ENCODE measurements at places on chromosomes 3 and 15.

DNA sequence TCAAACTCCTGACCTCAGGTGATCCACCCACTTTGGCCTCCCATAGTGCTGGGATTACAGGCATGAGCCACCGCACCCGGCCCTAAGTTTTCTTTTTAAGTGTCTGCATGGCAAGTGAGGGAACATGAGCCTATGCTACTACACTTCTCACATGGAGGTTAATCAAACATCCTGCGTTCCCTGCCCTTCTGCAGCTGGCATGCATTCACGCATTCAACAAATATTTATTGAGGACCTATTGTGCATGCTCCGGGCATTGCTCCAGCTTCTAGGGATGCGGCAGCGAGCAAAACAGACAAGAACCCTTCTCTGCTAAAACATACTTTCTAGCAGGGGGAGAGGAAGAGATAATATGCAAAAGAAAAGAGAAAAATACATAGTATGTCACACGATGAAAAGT lies 42.6 kb upstream of the ACKR4 start:
- DNase-seq = no peak

- DNase-seq = no peak
Observed at GRCh38 chr15:98519767-98520550, 128.4 kb upstream of the IGF1R start.

DNA sequence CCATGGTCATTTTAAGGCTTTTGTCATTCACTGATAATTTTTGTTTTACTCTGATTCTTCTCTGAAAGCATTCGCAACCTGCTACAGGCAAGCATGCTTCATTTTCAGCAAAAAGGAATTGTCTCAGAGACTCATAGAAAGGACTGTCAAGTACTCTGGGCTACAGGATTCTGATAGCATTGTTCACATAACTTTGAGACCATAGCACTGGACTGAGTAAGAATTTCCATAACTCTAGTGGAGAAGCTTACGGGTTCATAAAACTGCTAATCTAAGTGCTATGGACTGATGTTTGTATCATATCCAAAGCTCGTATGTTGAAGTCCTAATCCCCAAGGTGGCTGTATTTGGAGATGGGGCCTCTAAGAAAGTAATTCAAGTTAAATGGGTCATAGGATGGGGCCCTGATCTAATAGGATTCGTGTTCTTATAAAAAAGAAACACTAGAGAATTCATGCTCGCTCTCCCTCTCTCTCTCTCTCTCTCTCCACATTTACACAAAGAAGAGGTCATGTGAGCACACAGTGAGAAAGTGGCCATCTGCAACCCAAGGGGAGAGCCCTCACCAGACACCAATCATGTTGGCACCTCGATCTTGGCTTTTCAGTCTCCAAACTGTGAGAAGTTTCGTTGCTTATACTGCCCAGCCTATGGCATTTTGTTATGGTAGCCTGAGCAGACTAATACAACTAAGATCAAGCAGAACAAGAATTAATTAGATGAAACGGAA lies 60.4 kb downstream of the CRYGS start:
- DNase-seq = no peak

DNA sequence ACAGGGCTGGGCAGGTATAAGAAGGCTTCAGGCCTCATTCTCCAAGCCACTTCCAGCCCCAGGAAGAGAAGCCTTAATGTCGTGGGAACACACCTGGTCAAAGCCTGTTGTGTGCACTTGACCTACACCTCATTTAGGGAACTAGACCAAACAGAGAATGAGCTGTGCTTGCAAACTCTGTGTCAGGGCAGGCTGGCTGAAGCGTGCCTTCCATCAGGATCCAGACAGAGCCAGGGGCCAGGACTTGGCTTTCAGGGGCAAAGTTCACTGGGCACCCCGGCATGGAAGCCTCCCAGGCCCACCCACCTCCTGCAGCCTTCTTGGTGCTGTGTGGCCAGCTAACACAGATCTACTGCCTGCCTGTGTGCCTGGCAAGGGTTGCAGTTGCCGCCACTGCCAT lies 11.5 kb downstream of the RBPMS2 start:
- no peak for DNase-seq

DNA sequence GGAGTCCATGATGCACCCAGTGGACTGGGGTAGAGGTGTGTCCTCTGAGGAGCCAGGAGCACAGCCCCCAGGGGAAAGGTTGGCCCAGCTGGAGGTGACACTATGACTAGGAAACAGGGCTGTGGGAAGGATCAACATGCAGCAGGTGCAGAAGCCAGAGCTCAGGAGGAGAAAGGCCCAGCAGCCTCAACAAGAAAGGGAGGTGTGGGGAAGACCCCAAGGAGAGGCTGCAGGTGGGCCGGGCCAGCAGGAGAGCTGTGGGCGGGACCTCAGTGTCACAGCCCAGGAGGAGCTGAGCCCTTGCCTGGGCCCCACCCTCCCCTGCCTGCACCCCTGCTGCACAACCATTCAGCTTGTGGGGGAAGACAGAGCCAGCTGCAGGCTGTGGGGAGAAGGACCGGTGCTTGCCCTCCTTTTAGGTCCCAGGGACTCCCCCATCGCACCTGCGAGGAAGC lies 18.4 kb upstream of the KLF13 start:
- no peak for DNase-seq

GRCh38 chr3:144369129-144369879 lies 397.7 kb downstream of the DIPK2A start:
- DNase-seq = no peak

DNA sequence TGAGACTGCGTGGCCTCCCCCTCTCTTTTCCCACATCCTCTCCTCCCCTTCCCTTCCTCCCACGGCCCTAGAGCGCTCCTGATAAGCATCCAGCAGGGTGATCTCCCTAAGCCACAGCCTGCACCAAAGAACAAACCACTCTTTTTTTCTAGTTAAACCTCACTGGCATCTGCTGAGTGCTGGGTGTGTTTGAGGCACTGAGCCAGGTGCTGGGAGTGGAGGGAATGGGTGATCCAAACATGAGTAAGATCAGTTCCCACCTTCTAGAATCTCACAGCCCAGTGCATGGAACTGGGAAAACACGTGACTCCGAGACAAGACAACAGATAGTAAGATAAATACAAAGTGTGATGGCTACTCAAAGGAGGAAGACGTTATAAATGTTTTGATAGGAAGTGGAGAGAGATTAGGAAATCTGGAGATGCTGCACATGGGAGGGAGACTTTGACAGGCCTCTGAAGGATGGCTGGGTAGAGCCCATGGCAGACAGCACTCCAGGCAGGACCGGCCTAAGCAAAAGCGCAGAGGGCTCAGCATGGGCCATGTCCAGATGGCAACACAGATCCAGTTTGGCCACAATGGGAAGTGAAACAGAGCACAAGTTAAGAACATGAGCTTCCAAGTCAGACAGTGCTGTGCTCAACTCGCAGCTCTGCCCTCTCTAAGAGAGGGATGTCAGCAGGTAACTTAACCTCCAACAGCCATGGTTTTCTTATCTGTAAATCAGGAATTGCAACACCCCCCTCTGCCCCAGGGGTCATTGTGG lies 55.6 kb downstream of the CCR3 start:
- DNase-seq = no peak

DNA sequence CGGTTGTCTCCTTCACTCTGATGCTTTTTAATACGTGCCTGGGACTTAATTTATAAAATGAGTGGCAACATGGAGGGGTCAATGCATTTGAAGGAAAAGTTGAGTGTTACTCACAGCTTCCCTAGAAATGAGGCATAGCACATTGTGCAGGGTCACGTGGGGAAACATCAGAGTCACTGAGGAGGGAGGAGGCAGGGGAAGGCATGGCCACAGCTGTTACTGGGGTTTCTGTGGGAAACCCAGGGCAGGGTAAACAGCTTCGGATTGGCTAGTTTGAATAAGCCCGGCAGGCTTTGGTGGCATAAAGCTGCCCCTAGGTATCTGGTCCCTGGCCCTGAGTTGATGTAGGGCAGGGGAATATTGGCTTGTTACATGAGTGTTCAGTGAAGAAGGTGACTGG lies 98.9 kb upstream of the ST8SIA2 start:
- DNase-seq = no peak

DNA sequence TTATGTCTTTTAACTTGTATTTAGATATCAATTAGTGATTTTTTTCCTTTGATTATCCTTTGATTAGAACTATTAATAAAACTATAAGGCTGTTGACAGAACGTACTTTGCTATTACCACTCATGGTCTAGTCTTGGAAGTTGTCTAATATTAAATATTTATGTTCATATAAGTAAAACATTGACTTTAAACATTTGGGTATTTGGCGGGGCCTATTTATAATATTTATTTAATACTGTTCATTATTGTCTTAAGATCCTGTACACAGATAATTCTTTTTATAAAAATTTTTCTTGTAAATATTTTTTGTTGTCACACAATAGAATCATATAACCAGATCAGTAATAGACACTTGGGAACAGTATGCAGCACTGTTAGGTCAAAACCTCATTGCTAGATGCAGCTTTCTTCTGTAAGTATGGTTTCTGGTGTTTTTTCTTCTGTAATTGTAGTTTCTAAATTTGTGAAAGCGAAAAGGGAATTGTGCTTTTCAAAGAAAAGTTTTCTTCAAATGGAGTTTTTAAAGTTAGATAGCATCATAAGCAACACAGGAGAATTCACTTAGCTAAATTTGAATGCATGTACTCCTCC lies 93.4 kb downstream of the FNDC3B start:
- DNase-seq = no peak

DNA sequence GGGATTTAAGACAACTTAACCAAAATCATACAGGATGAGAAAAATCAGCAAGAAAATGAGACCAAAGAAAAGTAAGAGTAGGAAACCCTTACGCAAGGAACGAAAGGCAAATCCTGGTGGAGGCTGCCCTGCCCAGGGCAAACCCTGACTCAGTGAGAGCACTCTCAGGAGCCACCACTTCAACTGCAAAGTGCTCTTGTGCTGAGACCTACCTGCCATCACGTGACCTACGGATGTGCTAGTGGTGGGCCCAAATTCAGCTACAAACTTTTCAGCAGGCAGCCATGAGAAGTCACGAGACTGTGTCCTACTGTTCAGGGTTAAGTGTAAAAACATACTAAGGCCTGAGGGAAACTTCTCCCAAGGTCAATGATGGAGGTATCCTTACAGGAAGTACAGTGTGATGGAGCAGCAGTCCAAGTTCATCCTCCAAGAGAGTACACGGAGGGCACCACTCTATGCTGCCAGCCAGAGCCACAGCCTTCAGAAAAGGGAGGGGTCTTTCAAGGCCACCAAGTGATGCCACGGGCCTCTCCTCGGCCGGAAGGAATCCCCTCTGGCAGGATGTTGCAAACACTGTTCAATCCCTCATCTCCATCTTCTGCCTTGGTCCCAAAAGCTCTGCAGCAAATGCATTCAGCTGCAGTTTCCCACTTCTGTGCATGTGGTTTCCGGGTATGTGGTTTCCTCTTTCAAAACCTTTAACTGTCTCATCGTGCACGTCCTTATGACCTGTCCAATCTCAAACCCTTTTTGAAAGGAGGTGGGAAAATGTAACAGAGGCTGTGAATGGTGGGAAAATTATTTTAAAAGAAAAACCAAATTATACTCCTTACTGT lies 9.5 kb downstream of the CHSY1 start:
- peak; percentile 60 for DNase-seq

DNA sequence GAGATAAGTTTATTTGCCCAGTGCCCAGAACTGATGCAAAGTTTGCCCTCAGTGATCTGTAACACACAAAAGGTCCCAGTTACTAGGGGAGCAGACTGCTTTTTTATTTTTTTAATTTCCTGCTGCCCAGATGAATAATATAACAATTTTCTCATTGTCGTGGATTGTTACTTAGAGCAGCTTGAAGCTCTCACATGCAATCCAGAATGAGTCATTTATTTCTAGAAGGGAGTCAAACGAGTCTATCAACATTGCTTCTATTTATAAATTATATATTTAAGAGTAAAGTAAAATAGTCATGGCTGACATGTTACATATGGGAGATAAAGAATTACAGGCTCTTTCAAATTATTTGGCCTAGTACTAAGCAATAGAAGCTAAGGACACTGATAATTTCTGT lies 41.3 kb downstream of the MEIS2 start:
- no peak for DNase-seq

GRCh38 chr3:51669241-51670052 lies 1.6 kb upstream of the TEX264 start:
- DNase-seq = peak; percentile 73

GRCh38 chr15:77897896-77898406 lies 179.6 kb downstream of the TBC1D2B start:
- no peak for DNase-seq

GRCh38 chr15:58473724-58474123 lies 41.9 kb downstream of the LIPC start:
- DNase-seq = peak; percentile 6

GRCh38 chr3:42658771-42659390 lies 5.4 kb downstream of the ZBTB47 start:
- DNase-seq = no peak
